CD4-positive, alpha-beta T cell treated with Interleukin-15 for 4 hours (primary cell): ENCODE measurements at places on chromosomes 7 and 10.

DNA sequence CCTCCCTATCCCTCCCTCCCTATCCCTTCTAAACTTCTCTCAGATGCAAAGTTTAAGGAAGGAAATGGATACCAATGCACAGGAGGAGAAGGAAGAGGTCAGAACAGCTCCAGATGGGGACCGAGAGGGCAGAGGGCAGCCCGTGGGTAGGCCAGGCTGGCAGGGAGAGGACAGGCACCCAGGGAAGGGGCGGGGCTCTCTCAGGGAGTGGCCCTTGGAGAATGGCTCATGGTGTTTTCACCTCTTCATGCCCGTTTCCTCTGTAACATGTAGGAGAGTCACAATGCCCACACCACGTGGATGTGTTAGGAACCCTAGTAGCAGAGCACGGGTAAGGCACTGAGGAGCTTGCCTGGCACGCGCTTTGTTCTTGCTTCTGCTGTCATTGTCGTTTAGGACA is 264.5 kb downstream of the CELF2 start:
- no peak for DNase-seq

DNA sequence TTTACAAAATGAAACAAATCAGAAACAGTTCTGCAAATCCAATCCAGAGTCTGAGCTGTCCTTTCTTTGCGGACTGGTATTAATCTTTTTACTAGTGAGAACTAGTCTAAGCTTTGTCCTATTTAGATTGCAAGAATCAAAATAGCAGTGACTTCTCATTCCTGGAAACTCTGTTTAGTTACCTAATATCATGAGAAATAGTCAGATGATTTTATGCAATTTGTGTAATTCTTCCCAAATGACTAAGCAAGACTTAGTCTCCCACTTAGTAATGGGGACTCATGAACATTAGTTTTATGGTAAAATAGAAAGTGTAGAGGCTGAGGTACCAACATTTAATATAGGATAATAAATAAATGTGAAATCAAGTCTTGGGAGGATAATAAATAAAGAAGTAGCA is 341.3 kb downstream of the DNAJB9 start:
- no peak for DNase-seq

DNA sequence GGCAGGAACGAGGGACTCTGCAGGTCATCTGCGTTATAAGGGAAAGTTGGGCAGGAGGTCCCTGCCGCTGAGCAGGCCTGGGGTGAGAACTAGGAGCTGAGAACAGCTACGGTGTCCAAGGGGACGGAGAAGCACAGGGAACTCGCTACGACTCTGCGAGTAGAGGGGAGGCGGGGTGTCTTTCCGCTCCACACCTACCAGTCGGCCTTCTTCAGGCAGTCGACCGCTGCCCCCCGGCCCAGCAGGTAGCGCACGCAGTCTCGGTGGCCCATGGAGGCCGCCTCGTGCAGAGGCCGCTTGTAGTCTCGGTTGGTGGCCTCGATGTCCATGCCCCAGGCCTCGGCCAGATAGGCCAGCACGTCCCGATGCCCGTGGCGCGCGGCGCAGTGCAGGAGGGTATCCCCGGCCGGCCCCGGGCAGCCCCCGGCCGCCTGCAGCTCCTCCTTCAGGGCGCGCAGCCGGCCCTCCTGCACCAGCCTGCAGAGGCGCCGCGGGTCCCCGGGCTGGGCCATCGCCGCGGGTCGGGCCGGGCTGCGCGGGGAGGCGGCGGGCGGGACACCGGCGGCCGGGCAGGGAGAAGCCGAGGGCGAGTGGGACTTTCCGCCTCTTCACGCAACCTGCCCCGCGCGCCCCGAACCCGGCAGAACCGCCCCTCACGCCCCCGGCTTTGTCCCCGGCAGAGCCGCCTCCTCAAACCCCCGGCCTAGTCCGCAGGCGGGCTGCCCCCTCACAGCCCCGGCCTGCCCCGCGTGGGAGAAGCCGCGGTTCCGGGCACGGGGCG is 660 bp downstream of the ANKRD16 start:
- DNase-seq: peak; percentile 4

GRCh38 chr10:6990891-6991290 is 410.8 kb upstream of the PRKCQ start:
- no peak for DNase-seq

GRCh38 chr7:36781011-36781738 is 56.9 kb upstream of the AOAH start:
- peak; percentile 32 for DNase-seq

GRCh38 chr10:60188548-60188947 is 201.1 kb downstream of the ANK3 start:
- DNase-seq: no peak

DNA sequence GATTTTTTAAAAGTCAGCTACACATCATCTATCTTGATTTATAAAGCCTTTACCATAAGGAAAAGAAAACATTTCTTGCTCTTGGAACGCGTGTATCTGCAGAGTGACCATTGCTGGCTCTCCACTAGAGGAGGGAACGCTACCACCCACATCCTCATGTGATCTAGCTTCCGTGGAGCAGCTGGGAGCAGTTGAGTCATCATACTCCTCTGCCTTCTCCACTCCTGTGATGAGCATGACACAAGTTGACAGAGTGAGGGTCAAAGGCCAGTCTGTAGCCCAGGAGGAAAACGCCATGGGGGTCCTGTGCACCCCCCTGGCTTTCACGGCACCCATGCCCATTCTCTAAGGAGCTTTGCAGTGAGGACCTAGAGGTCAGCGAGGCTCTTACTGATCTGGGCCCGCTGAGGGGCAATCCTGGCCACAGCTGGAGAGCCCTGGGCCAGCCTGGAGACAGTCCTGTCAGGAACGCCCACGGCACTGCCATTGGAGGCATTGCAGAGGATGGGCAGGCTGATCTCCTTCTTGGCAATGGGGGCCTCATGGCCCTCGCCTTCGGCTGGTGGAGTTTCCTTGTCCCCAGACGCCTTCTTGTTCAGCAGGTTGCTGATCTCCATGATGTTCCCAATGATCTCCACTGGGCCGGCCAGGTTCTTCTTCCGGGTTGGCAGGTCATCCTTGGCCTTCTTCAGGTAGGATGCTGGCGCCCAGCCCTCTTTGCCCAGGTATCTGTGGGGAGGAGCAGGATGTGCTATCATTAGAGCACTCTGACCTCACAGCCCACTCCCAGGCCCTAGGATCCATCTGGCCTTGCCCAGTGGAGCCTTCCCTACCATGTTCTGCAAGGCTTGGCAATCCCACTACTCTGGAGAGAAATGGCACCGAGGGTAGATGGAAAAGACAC is 119.2 kb downstream of the NEURL1 start:
- DNase-seq: no peak

- no peak for DNase-seq
These were observed 67.8 kb downstream of the CPVL start for GRCh38 chr7:29078311-29079260.

DNA sequence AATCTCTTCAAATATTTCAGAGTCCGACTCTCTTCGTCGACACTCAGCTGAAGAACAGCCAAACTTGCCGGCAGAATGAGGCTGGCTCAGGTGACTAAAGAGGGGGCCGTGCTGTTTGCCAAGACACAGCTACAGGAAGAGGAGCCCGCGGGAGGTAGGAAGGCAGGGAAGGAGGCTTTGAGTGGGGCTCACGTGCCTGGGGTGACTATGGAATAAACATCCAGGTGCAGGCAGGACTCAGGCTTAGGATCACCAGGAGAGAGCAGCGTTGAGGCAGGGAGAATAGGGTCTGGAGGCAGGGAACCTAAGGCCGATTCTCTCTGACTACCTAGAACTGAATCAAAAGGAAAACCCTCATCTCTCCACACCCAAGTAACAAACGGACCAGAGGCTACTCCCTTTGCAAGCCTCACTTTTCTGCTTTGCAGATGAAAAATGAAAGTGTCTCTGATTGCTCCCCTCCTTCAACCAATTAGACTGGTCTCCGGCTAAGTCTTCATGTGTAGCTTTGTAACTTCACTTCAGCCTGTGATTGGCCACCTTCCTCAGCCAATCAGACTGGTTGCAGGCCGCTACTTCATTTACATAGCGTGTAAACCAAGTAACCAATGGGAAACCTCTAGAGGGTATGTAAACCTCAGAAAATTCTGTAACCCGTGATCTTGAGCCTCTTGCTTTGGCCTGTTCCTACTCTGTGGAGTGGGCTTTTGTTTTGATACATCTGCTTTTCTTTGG is 19.7 kb upstream of the BNIP3 start:
- DNase-seq: peak; percentile 10

GRCh38 chr7:127585044-127585953 is at the start of gene GCC1:
Gene GCC1 (minus strand): TSS chr7:127585596. CDS start chr7:127585182, 414 bp downstream.
- peak; percentile 92 for DNase-seq

GRCh38 chr10:34116220-34116641 is 698.9 kb downstream of the PARD3 start:
- no peak for DNase-seq

- no peak for DNase-seq
These were observed 274.4 kb downstream of the KCNMA1 start for GRCh38 chr10:77363210-77363609.

GRCh38 chr7:144470078-144470477 is 66.6 kb upstream of the NOBOX start:
- no peak for DNase-seq

GRCh38 chr10:58486821-58487220 is 25.9 kb upstream of the BICC1 start:
- DNase-seq: no peak

GRCh38 chr10:106711313-106711906 is 453.1 kb downstream of the SORCS1 start:
- peak; percentile 1 for DNase-seq

GRCh38 chr10:32650246-32650655 is 204.3 kb downstream of the CCDC7 start:
- DNase-seq: peak; percentile 28

- no peak for DNase-seq
These were observed 99.9 kb downstream of the OAT start for GRCh38 chr10:124318811-124319210.

- DNase-seq: no peak
These were observed 246.2 kb downstream of the CCDC7 start for GRCh38 chr10:32692174-32692573.

- DNase-seq: no peak
These were observed 6.6 kb downstream of the SEMA3A start for GRCh38 chr7:84187813-84188510.

DNA sequence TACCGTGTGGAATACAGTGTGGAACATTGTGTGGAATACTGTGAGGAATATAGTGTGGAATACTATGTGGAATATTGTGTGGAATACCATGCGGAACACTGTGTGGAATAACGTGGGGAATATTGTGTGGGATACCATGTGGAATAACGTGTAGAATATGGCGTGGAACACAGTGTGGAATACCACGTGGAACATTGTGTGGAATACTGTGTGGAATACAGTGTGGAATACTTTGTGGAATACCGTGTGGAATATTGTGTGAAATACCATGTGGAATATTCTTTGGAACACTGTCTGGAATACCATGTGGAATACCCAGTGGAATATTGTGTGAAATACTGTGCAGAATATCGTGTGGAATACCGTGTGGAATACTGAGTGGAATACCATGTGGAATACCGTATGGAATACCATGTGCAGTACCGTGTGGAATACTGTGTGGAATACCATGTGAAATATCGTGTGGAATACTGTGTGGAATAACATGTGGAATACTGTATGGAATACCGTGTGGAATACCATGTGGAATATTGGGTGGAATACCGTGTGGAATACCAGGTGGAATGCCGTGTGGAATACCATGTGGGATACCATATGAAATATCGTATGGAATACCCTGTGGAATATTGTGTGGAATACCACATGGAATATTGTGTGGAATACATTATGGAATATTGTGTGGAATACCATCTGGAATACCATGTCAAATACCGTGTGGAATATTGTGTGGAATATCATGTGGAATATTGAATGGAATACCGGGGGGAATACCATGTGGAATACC is 133.1 kb upstream of the CHST15 start:
- DNase-seq: no peak

DNA sequence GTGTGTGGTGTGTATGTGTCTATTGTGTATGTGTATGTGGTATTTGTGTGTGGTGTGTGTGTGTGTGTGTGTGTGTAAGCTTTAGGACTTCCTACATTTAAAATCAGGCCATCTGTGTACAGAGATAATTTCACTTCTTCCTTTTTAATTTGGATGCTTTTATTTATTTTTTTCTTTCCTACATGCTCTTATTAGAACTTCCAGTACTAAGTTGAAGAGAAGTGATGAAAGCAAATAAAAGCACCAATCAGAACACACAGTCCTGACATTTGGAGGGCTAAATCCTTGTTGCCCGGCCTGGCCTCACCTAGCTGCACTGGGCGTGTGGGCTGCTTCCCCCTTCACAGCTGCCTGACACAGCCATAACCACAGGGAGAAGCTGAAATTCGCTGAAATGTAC is 3.8 kb upstream of the MRC1 start:
- no peak for DNase-seq

DNA sequence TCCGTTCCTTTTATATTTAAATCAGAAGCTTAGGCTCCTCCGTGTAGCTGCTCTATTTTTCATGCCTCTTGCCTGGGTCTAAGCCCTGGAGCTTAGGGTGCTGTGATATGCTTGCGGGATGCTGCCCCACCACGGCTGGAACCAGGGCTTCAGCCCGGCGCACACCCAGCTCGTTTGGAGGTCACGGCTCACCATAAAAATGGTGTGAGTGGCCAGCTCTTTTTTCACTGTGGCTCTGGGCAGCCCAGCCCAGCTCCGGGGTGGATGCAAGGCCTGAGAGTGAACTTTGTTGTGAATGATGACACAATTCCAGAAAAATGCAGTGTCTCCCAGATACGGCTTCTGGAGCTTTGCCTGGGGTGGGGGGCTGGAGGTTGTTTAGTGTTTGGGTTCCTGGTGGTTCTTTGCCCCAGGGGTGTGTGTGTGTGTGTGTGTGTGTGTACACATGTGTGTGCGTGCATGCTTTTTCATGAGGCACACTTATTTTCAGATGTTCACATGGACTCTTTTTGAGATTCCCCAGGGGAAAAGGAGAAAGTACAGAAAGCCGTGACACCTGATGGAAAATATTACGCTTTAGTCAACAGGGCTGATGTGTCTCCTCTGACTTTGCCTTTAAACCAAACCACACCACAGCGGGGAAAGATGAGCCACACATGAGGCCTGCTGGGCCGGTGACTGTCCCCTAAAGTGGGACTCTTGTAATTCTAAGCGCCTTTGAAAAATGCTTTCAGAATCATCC is 46.2 kb downstream of the GRK5 start:
- no peak for DNase-seq

DNA sequence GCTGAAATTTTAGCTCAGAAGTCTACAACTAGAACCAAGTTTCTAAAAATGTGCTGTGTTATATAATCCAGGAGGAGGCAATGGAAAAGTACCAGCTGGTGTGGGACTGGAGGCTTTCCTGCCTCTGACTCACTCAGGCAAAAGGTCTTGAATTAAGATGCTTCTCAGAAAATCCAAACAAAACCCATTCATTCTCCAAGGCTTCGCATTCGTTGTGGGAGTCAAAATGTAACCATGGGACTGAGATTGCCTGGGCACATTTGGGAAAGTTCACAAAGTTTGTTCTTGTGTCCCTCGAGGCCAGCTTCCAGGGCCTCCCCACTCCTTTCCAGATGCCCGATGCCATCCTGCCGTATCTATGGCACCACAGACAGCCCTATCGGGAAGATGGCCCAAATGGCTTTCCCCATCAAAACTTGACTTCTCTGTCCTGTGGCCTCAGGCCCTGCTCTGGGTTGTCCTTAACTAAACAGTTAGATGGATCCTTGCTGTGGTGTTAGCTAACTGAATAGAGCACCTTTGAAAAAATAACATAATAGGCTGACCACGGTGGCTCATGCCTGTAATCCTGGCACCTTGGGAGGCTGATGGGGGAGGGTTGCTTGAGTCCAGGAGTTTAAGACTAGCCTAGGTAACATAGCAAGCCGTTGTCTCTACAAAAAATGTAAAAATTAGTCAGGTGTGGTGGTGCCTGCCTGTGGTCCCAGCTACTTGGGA is 180.5 kb downstream of the PFKFB3 start:
- DNase-seq: no peak
